Stimulated activated CD4-positive, alpha-beta T cell treated with anti-CD3 and anti-CD28 coated beads, Interleukin-2, amount 100 ng/mL, for 4 hours (primary cell): ENCODE measurements at places on chromosomes 11 and 22.
A peak's percentile ranks its signal among the peaks of the same experiment; 100 is the strongest.

DNA sequence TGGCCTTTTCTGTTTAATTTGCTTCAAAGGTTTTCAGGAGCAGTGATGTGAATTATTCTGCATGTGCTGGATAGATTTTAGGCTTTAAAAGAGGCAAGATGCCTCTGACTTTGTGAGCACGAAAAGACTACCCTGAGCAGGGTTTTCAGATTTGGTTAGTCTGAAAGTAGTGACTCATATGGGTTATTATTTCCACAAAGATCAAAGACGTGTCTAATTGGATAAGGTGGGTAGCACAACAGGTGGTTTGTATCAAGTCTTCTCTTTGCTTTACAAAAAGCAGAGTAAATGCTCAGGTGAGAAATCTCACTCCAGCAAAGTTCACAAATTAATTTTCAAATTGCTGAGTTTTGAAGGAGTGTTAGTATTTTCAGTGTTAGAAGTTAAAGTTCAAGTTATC is 37.6 kb upstream of the DBX1 start:
- no peak for DNase-seq

DNA sequence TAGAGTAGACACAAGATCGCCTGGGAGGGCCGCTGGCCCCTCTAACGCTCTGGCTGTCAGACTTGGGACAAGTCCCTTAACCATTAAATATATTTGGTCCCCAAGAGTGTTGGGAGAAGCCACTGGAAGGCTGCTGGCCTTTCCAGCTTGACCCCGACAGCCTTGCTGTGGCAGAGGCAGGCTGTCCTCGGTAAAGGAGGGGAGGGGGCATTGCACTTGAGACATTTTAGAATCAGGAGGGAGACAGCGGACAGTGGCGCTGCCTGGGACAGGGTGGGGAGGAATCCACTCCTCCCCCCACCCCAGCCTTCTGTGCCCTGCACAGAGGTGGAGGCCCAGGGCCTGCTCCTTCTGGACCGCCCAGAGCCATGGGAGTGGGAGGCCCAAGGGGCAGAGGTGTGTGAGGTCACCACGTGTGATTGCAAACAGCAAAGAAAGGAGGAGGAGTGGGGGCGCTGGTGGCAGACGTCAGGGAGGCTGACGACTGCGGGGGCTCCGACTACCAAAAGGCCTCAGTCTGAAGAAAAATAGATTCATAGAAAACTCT is 28.9 kb downstream of the APOL1 start:
- DNase-seq, result no peak

- DNase-seq, result no peak
Measured at GRCh38 chr11:103585911-103586310, 450.5 kb upstream of the DDI1 start.

DNA sequence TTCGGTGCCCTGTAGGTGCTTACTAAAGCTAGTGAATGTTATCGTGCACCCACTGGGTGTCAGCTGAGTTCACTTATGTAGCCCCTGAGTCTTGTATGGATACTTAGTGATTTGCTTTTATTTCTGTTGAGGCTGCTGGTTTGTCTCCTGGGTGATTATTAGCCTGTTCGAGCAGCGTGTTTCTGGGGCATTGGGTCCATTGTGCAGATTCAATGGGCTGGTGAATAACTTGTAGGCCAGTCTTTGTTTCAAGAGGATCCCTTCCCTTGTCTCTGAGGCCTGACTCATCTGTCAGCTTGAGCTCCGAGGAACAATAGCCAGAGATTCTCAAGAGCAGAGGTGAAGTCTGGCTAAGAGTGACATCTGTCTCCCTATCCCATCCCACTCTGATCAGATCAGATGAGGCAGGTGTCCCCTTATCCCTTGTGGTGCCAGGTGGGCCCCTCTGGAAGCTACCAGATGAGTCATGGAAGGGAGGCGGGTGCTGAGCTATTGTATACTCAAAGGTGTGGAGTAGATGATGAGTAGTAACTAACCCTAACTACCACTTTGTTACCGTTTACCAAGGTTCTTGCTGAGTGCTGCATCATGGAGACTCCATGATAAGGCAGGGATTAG is 3.7 kb downstream of the MIAT start:
- no peak for DNase-seq

DNA sequence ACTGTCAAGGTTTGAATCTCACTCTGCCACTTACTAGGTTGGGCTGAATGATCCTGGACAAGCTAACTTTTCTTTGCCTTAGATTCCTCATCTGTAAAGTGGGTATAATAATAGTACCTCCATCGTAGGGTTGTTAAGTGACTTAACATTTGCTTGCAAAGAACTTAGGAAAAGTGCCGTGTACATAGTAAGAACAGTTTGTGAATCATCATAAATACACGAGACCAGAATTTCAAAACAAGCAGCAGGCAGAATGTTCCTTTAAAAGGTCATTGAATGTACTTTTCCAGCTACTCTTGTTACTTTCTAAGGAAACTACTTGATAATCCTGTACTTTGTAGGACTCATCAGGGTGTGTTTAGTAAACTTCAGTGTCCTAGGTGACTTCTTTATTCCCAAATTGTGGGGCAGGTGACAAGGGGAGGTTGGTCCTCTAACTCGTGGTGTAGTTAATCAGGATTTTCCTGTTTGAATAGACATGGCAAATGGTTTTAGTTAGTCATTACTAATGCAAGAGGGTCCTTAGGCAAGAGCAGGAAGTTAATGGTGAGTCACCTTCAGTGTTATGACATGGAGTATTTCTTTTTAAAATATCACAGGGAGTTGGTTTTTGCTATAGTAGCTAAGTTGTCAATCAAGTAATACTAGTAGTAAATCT is 67.9 kb downstream of the YAP1 start:
- DNase-seq, result no peak

DNA sequence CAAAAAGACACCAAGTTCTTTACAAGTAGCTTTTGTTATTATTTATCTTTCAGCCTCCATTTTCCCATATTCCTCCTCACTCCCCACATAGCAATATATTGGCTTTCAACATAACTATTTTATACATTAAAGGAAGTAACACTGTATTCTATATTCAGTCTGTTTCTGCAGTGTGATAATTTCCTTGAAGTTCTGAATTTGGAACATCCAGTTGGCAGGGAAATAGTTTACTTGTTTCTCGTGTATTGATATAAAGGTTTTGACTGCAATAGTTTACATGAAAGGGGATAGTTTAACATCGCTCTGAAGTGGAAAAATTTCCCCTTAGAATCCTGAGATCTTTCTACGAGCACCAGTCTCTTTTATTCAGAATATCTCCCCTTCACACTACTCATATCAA is 341.5 kb upstream of the ANO3 start:
- DNase-seq, result no peak

DNA sequence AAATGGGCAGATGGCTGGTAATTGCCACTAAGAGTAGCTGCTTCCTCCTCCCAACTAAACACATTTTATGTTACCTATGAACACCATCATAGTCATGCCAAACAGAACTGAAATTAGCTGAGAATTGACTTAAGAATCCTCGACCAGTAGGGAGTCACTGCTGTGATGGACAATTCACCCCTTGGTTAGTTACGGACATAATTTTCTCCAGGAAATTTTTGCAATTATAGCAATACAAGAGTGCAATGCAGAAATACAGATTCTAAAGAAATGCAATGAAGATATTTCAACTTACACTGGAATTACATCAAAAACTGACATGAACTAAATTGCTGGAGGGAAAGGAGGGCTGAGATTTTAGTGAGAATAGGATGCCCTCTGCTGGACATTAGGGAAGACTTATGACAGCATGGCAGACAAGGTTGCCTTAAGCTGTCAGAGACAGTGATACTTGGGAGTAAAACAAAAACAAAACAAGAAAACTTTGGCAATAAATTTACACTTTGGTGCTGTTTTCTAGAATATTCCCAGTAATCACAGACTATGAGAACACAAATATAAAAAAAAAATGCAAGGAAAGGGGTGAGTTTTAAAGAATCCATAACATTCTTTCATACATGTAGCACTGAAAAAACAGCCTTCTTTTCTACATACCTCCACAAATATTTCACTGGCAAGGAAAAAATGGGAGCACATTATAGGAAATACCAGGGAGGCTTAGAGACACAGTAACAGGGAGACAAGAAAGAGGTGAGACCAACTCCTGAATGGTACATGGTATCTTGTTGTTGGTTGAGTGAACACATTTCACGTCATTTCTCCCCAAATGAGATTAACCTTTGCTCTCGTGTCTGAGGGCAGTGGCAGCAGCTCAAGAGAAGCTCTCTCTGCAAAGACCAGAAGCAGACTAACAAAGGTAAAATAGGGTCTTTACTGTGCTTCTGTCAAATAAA is 11.2 kb upstream of the PPP2R1B start:
- peak; percentile 12 for DNase-seq

- DNase-seq, result no peak
Measured at GRCh38 chr11:33692013-33692504, 8.6 kb downstream of the C11orf91 start.

DNA sequence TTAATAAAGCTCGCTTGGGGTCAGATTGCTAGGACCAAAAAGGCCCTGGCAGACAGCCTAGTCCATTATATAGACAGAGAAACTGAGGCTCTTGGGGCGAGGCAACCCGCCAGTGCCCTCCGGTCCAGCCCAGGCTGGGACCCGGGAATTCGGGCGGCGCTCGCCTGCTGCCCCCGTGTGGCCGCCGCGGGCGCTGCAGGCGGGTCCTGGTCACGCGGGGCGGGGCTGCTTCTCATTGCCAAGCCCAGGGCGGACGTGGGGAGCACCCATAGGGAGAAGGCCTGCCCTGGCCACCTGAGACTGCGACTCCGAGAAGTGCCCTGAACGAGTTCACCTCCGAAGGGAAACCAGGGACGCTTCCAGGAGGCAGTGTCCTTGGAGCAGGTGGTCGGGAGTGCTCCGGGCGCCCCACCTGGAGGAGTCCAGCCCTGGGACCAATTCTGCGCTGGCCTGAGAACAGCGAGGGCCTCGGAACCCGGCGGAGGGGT is 36.0 kb upstream of the CSNK1E start:
- peak; percentile 46 for DNase-seq

DNA sequence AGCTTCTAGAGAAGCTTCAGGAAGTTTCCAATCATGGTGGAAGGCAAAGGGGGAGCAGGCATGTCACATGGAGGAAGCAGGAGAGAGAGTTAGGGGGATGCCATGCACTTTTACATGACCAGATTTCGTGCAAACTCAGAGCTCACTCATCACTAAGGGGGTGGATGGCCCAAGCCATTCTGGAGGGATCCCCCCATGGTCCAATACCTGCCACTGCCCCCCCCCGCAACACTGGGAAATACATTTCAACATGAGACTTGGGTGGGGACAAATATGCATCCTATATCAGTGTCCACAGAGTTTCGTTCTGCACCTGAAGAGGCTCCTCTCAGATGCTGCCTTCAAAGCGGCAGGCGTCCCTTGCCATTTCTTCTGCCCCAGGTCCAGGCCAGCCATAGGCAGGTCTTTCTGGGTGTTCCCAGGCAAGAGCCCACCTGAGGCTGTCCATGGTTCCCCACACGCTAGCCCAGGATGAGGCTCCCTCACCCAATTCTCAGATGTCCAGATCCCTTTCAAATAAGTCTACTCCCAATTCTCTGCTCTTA is 1344.3 kb downstream of the TBC1D22A start:
- no peak for DNase-seq
